ENCODE measurements at places on chromosomes 3 and 15.

- no peak for DNase-seq
These were observed 24.3 kb downstream of the HERC1 start for GRCh38 chr15:63809452-63809851.

DNA sequence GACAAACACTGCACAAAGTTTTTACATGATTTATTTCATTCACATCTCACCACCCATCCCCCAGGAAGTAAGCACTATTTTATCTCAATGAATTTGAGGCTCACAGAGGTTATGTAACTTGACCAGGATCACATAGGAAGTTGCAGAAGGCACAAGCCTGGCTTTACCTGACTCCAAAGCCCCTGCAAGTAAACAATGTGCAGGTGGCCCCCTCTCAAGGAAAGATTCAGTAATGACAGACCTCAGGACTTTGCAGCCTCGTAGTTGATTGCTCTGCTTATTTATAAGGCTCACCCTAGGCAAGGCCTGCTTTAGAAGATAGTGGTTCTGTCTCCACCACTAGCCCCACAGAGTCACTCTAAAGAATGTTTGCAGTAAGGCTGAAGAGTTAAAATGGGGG, 79.8 kb upstream of the MDFIC2 start:
- DNase-seq: no peak

DNA sequence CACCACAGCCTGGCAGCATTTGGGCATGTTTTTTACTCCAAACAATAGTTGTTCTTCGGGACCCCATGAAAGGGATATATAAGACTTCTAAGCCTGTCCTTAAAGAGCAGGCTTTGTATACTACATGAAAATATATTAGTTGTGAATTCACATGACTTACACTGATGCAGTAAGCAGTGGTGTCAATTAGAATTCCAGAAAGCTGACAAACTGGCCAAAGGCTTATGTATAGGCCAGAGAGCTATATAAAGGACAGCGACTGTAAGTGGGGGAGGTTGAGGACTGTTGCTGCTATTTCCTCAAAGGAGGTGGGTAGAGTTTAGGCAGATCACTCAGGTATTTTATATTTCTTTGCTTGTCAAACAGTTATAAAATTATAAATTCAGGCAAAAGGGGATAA, 24.8 kb downstream of the KPNA4 start:
- no peak for DNase-seq

DNA sequence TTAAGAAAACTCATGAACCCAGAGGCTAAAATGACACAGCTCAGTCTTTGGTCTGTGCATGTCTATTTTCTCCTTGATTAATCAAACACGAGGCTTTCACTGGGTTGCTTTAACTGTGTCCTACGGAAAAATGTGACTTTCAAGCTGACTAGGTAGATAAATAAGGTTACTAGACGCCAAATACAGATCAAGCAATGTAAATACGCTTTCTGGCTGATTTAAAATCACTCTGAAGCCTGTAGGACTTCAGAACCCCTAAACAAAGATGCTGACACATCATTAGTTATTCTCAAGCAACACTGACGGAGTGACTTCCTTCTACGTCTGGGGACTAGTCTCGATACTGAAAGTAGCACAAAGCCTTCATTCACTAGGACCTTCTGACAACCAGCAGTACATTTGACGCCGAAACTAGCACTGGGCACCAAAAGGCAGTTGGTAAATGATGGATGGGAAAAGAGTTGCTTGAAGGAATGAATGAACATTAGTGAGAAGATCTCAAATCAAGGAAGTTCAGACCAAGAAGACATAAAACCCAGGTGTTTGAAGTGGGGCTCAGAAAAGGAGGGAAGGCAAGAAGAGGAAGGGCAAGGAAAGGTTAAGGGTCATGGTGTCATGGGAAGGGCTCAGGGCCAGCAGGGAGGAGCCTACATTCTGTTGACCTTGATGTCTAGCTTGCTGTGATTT, 67.1 kb upstream of the CDV3 start:
- DNase-seq: no peak

DNA sequence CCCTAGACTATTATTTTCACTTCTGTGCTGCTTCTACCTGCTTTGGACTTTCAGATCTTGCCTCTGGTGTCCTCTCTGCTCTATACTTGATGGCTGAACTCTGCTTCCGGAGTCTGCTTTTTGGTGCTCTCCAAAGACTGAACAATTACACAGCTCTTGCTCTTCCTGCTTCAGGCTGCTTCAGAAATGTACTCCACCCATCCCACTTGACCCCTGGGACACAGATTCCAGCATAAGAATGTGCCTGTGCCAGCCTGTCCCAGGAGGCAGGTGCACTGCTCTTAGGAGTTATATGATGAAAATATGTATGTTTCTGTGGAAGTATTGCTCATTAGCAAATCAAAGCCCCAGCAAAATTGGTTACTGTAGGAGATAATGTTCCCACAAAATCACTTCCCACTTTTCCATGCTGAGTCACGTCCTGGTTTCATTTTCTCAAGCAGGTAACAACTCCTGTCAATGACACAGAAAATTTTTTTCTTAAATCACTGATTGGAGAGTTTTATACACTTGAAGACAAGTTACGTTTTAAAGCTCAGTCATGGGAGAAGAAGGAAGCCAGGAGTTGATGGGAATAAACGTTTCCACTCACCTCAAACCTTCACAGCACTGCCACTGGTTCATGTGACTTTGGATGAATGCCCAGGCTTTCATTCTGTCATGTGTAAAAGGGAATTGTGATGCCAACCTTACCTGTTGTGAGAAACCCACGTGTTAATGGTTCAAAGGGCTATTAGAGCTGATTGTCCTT, 239.4 kb upstream of the ZPLD1 start:
- no peak for DNase-seq

- DNase-seq: no peak
These were observed 28.4 kb upstream of the CHST2 start for GRCh38 chr3:143090976-143091837.

DNA sequence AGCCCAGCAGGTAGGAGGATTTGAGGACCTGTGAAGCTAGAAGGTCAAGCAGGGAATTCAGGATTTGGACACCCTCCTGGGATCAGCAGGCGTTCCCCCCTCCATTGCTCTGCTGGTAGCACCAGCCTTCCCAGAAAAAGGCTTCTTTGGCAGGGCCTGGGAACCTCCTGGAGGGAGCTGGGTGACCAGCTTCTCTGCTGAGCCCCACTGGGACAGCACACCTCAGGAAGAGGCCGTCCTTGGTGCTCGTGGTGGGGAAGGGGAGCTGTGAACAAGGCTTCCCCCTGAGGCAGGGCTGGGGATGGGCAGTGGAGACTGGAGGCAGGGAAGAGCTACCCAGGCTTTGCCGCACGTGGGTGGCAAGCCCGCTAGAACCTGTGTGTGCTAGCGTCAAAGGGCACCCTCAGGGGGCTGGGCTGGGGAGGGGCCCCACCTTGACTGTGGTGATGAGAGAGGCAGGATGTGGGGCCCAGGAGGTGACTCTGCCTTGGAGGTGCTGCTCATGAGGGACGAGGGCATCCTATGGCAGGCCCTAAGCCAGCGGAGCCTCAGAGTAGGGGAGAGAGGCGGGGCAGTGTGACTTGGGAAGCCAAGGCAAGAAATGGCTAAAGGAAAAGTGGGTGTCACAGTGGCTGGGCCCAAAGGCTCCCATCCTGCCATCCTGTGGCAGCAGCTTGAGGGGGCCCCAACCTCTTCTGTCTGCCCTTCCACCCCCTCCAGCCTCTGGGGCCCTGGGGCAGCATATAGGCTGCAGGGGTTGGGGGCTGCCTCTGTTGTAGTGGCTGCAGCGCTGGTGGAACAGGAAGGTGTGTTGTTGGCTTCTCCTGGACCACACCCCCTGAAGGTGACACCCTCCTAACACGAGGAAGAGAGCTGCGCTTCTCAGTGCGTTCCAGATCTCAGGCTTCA, 20.7 kb downstream of the KLF13 start:
- DNase-seq: peak; percentile 85

DNA sequence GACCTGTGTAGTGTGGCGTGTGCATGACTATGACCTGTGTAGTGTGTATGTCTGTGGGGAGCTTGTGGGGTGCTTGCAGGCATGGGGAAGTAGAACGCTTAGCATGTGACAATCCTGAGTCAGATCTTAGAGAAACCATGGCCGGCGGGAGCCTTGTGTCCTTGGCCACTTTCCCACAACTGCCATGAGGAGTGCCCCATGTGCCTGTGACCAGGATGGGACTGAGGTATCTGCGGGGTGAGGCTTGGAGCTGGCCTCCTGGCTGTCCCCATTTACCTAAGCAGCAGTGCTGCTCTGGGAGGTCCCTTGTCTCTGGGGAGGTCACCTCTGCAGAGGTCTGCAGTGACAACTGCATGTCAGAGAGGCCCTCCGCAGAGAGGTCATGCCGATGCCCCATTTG, 23.6 kb downstream of the TRPM1 start:
- no peak for DNase-seq

DNA sequence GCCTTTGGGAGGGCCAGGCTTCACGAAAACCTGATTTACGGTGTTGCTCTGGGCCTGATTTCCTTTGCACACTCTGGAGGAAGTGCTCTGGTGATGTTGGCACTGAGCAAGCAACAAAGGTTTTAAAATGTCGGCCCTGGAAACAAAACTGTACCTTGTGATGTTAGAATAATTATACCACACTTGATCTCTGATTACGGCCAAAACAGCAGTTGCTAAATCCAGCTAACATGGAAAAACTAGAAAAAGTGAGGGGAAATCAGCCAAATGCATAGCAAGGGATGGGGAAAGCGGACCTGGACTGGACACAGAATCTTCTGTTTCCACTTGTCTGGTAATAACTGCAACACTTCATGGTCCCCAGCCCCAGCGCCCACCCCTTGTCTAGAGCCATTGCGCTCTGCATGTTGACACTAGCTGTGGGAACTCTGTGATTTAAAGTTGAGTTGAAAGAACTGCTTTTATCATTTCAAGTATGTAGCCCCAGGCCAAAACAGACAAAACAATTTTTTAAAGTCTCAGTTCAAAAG, 120.1 kb downstream of the VGLL4 start:
- no peak for DNase-seq
